ENCODE measurements at places on chromosomes 11 and 22.

- DNase-seq, result no peak
Measured at GRCh38 chr11:47062736-47063135, 113.9 kb downstream of the ARFGAP2 start.

DNA sequence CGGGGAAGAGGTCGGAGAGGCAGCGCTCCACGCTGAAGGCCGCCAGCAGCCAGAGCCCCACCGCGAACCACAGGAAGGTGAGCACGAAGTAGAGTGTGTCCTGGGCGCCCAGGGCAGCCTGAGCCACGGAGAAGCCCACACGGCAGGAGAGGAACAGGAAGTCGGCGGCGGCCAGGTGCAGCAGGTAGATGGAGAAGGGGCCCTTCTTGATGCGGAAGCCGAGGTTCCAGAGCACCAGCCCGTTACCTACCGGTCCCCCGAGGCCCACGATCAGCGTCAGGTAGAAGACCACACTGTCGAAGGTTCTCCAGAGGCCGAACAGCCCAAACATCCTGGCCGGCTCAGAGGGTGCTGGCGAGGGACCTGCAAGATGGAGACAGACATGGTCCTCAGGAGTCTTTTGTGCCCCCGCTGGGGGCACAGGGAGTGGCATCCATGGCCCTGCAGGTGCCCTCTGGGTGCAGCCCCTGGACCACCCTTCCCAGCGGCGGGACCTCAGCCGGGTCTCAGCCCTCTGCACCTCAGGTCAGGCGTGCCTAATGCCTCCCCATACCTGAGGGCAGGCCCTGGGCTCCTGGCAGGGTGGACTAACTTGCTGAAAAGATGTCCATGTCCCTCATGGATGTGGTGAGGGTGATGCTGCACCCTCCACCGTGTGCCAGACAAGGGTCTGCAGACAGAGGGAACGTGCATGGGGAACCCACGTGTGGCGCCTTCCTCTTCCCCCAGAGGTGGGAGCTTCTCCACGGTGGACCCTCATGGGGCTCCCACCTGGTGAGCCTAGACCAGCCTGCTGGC, at the start of gene MRGPRG:
MRGPRG (minus strand) TSS at position 331 of the 798 bp plus-strand sequence; CDS start at position 331, 0 bp downstream.
- no peak for DNase-seq

- DNase-seq, result no peak
Measured at GRCh38 chr11:19598456-19598855, 114.2 kb upstream of the NAV2 start.

- DNase-seq, result no peak
Measured at GRCh38 chr11:35153280-35153679, 14.3 kb downstream of the CD44 start.

GRCh38 chr11:44505581-44506054, 59.8 kb upstream of the CD82 start:
- DNase-seq, result peak; percentile 63

Measured in astrocyte of the spinal cord (primary cell).